ENCODE measurements at places on chromosomes 1 and 21.

DNA sequence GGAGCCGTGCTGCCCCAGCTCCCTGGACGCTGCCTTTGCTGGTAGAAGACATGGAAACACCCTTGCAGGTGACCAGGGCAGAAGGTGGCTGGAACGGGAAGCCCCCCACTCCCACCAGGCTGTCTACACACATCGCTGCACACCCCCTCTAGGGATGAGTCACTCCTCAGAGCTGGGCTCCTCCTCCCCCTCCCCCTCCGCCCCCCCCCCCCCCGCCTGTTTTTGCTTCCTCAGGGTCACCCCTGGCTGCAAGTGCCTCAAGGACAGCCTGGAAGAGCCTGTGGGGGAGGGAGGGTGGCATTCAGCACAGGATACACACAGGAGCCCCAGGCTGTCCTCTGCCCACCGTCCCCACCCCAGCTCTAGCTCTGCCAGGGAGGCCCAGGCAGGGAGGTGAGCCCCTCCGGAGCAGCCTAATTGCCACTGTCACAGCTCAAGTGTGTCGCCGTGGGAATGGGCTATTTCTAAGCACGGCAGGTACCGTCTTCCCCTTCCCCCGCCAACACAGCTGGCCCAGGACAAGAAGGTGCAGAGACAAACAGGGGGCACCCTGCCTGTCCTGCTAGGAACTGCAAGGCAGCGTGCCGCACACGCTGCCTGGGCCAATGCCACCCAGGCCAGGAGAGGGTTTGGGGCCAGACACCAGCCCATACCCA is 2.5 kb downstream of the FNDC10 start:
- peak; percentile 59 for DNase-seq

GRCh38 chr1:114009393-114009792 is 30.1 kb downstream of the OLFML3 start:
- DNase-seq: no peak

- DNase-seq: no peak
Observed at GRCh38 chr1:114503916-114504422, 7.0 kb downstream of the TRIM33 start.

GRCh38 chr1:24442764-24443163 is 27.2 kb downstream of the NIPAL3 start:
- DNase-seq: no peak

- no peak for DNase-seq
Observed at GRCh38 chr1:116704278-116704677, 36.7 kb upstream of the IGSF3 start.

- DNase-seq: peak; percentile 64
Observed at GRCh38 chr1:162498496-162498810, 835 bp downstream of the UHMK1 start.

GRCh38 chr1:60857851-60858250 is 224.5 kb upstream of the NFIA start:
- no peak for DNase-seq

GRCh38 chr1:199690496-199690895 is 337.0 kb upstream of the NR5A2 start:
- no peak for DNase-seq

- DNase-seq: no peak
Observed at GRCh38 chr1:158002631-158003405, 9.4 kb downstream of the KIRREL1 start.

DNA sequence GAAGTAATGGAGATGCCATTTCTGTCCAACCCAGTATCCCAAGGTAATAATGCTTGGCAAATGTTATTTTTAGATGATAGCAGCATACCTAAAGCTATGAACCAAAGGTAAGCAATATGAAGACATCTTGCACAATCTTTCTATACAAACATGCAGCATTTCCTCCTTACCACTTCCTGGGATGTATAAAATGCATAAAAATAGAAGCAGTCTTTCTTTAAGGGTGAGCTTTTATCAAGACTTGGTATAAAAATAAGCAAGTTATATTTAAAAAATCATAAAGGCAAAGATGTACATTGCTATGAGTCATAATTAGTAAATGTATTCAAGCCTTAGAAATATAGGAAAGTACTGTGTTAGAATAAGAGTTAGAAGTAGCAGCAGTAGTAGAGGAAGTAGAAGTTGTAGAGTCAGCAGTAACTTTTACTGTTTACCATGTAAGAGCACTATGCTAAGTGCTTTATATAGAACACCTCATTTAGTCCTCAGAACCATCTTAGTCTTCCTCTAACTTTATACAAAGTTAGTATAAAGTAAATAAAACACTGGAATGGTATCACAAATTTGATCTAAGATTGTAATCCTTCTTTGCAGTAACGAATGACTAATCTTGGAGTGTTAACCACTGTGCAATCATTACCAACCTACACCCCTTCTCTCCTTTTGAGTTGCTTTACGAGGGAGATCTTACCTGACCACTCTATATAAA is 371.3 kb downstream of the VAV3 start:
- no peak for DNase-seq

- DNase-seq: no peak
Observed at GRCh38 chr1:99292886-99293285, 28.6 kb downstream of the PLPPR4 start.

- DNase-seq: no peak
Observed at GRCh38 chr1:86423473-86423872, 498 bp upstream of the CLCA2 start.

DNA sequence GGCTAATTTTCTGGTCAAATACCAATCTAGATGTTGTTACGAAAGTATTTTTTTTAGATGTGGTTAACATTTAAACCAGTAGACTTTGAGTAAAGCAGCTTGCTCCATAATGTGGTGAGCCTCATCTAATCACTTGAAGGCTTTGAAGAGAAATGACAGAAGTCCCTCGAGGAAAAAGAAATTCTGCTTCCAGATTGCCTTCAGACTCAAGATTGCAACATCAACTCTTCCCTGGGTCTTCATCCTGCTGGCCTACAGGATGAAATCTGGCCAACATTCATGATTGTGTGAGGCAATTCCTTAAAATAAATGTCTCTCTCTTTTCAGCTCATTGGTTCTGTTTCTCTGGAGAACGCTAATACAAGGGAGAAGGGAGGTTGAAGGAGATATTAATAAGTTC is 32.5 kb upstream of the SSX2IP start:
- no peak for DNase-seq

GRCh38 chr1:19120070-19120469 is 90.0 kb downstream of the UBR4 start:
- no peak for DNase-seq

GRCh38 chr1:57381426-57381825 is 42.4 kb downstream of the DAB1 start:
- DNase-seq: no peak

GRCh38 chr1:181094416-181095212 is 6.1 kb downstream of the IER5 start:
- no peak for DNase-seq

GRCh38 chr1:32178380-32179192 is 889 bp upstream of the TXLNA start:
- DNase-seq: no peak

GRCh38 chr1:91153341-91153740 is 131.5 kb upstream of the ZNF644 start:
- DNase-seq: no peak

- no peak for DNase-seq
Observed at GRCh38 chr1:112954945-112955772, 837 bp downstream of the SLC16A1 start.

- no peak for DNase-seq
Observed at GRCh38 chr1:227306689-227307088, 11.6 kb downstream of the CDC42BPA start.

GRCh38 chr1:235932090-235932510 is 65.4 kb upstream of the LYST start:
- peak; percentile 66 for DNase-seq

DNA sequence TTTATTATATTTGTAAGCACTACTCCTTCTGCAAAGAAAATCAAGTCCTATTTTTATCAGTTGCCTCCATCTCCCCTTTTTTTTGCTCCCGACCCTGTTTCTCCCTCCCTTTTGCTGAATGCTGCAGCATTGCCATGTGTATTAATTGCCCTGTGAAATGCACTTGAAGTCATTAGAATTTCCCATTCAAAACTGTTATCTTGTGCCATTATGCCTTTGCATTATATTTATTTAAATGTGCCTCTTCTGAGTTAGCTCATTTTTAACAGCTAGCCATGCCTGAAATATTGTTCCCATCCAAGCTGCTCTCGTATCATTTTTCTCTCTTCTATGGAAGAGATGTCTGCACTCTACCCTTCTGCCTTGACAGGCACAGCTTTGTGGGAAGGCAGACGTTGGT is 404.0 kb upstream of the PLXNA2 start:
- no peak for DNase-seq

- no peak for DNase-seq
Observed at GRCh38 chr1:183693521-183693920, 40.4 kb upstream of the APOBEC4 start.

DNA sequence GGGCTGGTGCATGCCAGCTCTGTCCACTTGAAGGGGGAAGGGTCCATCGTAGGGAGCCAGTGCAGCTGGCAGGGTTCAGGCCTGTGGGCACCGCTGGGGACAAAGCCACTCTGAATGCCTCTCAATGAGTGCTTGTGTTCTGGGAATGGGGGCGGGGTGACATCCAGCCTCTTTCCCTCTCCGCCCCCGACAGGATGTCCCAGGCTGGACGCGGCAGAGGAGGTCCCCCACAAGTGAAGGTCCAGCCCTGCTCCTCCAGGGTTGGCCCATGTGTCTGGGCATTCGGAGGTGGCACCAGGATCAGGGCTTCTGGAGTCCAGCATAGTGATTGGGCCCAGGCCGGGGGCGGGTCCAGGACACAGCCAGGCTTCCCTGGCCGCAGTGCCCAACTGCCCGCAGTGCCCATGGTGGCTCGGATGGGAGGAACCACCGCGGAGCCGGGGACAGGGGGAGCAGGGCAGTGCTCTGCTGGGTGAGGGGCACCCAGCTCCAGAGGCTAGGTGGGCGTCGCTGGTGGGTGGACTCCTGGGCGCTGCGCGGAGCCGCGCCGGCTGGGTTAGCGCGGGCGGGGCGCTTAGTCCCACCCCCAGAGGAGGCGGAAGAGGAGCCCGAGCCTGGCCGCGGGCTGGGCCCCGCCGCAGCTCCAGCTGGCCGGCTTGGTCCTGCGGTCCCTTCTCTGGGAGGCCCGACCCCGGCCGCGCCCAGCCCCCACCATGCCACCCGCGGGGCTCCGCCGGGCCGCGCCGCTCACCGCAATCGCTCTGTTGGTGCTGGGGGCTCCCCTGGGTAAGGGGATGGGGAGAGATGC is at the start of gene SHISA4:
TSS of gene SHISA4 (plus strand) at position 617 of the 808 bp plus-strand sequence. CDS start at position 714, 97 bp downstream.
- DNase-seq: peak; percentile 27

DNA sequence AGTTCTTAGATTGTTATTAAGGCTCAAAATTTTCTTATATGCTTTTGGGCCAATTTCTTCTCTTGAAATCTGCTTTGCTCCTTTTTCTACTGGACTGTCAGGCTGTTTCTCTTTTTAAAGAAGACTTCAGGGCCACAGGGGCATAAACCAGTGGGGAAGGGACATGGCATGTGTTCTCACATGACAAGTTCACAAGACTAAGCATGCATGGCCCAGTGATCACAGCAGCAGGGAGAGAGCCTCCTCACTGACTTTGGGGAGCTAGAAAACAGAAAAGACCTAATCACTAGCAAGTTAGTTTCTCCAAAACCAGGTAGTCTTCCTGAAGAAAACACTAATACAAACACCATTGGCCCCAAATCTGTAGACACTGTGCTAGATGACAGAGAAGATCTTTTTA is 64.8 kb downstream of the RAB3GAP2 start:
- DNase-seq: no peak

DNA sequence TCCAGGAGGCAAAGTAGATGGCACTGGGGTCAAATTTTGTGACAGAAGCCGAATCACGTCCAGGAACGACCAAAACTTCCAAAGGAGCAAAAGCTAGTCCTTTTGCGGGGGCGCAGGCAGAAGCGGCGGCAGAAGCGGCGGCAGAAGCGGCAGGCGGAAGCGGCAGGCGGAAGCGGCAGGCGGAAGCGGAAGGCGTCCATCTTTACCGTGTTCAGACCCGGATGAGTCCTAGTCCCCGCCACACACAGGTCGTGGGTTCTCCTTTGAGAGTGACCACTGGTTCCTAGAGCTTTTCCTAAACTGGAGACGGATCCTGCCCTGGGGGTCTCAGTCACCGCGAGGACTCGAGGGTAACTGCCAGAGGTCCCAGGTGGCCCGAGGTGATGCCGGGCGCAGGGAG is 53.6 kb downstream of the POFUT2 start:
- no peak for DNase-seq

DNA sequence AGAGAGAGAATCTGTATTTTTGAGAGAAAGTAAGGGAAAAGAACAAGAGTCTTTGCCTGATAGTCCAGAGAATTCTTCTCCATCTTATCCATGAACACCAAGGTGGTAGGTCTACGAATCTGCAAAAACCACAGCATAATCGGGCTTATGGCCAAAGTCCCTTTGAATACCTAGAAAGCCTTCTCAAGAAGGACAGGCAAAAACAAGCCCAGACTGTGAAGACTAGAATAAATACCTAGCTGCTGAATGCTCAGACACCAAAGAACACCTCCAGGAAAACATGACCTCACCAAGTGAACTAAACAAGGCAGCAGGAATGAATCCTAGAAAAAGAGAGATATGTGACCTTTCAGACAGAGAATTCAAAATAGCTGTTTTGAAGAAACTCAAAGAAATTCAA is 79.2 kb downstream of the HFM1 start:
- DNase-seq: no peak

- no peak for DNase-seq
Observed at GRCh38 chr1:174209347-174210187, 50.2 kb downstream of the RABGAP1L start.

- no peak for DNase-seq
Observed at GRCh38 chr1:17802164-17802563, 47.0 kb downstream of the ACTL8 start.

DNA sequence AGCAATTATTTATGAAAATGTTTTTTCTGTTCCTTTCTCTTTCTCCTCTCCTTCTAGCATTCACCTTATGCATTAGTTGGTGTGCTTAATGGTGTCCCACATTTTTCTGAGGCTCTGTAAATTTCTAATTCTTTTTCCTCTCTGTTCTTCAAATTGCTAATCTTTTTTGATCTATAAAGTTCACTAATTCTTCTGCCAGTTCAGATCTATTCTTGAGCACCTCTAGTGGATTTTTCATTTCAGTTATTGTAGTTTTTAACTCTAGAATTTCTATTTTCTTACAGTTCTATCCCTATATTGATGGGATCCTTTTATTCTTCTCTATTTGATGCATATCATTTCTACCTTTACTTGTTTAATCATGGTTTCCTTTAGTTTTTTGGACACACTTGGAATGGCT is 22.4 kb downstream of the CFAP57 start:
- no peak for DNase-seq

- DNase-seq: no peak
Observed at GRCh38 chr1:89739013-89739843, 81.6 kb upstream of the LRRC8D start.

- DNase-seq: no peak
Observed at GRCh38 chr1:20684050-20684620, 23.0 kb upstream of the DDOST start.

GRCh38 chr1:112881742-112882127 is 74.3 kb downstream of the SLC16A1 start:
- DNase-seq: no peak

DNA sequence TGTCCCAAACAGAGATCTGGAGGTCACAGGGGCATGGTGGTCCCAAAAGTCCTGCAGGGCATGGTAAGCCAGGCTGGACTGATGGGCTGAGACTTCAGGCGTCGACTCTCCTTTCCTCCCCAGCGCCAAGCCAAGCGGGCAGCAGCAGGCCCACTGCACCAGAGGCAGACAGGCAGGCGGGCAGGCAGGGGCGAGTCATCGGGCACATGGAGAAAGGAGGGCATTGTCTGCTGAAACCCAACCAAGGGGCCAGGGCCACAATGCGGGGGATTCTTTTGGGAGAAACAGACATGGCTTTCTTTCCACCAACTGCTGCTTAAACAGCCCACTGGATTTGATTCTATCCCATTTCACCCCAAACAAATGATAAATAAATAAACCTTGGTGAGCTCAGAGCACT is 46.2 kb downstream of the TRABD2B start:
- DNase-seq: no peak
